ENCODE measurements at places on chromosomes 12 and 14.

- no peak for DNase-seq
Measured at GRCh38 chr12:60257063-60257462, 661.2 kb downstream of the SLC16A7 start.

GRCh38 chr12:58310809-58311622, 369.6 kb downstream of the ATP23 start:
- DNase-seq, result no peak

- DNase-seq, result no peak
Measured at GRCh38 chr14:20866963-20867362, 24.2 kb upstream of the RNASE3 start.

DNA sequence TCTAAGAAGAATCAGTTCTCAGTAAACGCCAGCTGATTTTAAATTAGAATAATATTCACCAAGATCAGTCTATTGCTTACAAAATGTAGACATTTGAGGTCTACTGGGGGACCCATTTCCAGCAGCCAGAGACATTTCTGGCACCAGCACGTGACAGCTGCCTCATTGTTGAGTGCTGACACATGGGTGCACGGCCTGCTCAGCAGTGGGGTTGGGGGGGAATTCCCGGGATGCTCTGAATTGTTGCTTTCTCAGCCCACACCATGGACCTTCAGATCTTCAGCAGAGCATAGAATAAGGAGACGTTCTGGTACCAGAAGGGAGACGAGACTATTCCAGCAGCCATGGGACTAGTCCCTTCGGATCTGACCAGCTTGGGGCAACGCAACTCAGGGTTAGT, 18.3 kb downstream of the PLEKHG7 start:
- no peak for DNase-seq

GRCh38 chr12:26696613-26697092, 136.3 kb downstream of the ITPR2 start:
- no peak for DNase-seq

All from activated CD4-positive, alpha-beta T cell treated with anti-CD3 and anti-CD28 coated beads for 4 hours (primary cell).